ENCODE measurements at places on chromosomes 16 and 17.

GRCh38 chr17:72053036-72053435 is 67.8 kb upstream of the SOX9 start:
- no peak for DNase-seq

DNA sequence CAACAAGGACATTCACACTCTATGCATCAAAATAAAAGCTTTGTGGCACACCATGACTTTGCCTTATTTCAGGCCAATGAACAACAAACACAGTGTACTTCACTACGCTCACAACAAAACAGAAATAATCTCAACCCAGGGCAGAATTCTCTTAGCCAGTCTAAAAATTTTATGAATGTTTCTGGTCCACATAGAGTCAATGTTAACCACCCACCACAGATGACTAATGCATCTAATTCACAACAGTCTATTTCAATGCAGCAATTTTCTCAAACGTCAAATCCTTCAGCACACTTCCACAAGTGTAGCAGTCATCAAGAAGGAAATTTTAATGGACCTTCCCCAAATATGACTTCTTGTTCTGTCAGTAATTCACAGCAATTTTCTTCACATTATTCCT is 101.7 kb downstream of the CHD9 start:
- DNase-seq = no peak

- no peak for DNase-seq
These were observed 13.1 kb downstream of the COG4 start for GRCh38 chr16:70510216-70510615.

DNA sequence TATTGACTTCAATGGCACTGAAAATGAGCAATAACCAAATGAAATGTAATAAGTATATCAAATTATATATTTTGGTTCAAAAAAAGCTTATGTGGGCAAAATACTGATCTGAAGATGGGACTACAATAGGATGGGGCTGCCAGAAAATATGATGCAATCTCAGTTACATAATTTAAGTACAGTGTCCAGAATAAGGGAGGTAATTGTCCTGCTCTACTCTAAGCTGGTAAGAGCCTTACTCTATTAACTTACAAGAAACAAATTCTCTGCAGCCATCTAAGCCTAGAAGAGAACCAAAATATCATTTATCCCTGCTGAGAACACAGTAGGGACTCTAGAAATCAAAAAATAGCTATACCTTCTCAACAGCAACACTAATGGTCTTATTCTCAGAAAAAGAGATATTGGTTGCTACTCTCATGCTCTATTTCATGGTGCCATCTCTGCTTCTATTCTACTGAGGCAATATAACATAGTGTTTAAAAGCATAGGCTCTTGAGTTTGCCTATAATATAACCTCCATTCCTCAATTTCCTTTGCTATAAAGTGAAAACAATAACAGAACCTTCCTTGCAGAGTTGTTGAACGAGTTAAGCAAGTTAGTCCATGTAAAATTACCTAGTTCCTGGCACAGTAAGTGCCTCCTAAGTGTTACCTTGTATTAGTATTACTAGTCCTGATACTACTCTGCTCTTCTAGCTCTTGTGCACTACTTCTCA is 19.9 kb downstream of the NQO1 start:
- no peak for DNase-seq

Measured in NCI-H1048 (cell line).